Activated T-cell treated with anti-CD3 and anti-CD28 coated beads, Interleukin-2, amount 50 U/mL, for 72 hours (primary cell): ENCODE measurements at places on chromosomes 3 and 15. TPM values are rescaled to one million over a fixed set of nuclear protein-coding genes. Genes with fewer than 3 reads are reported as not detected.

GRCh38 chr15:63514531-63514943 is 10.1 kb downstream of the USP3 start:
- H3K4me1 ChIP-seq, result peaks cover 97% of the 10 kb centered on the region
- no peaks in the 10 kb centered on the region for H3K27me3 ChIP-seq
- peak overlapping the region; percentile 62 for H3K27ac ChIP-seq
- H3K4me3 ChIP-seq, result peak overlapping the region; percentile 65

Gene INKA1
- total RNA-seq, result 1.2 TPM

DNA sequence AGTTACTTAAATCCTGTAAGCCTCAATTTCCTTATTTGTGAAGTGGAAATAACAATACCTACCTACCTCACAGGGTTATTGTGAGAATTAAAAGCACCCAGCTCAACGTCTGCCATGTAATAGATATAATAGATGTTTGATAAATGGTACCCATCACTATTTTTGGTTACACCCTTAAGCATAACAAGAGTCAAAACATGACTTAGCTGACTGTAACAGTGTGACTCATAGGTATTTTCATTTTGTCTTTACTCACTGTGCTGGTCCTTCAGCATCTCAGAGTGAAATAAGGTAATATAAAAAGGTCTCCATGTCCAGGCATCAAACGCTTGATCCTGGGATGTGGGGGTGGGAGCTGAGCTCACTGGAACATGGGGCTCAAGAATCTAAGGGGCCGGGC is 3.1 kb downstream of the CPLX3 start:
- no peak overlapping the region for H3K27ac ChIP-seq
- no peaks in the 10 kb centered on the region for H3K36me3 ChIP-seq
- no peak for DNase-seq
- H3K27me3 ChIP-seq, result peaks cover 41% of the 10 kb centered on the region
- peaks cover 24% of the 10 kb centered on the region for H3K4me1 ChIP-seq

- peaks cover 6% of the 10 kb centered on the region for H3K4me1 ChIP-seq
- H3K27me3 ChIP-seq, result no peaks in the 10 kb centered on the region
- H3K36me3 ChIP-seq, result peaks cover 5% of the 10 kb centered on the region
- no peak overlapping the region for H3K4me3 ChIP-seq
These were observed 7.8 kb downstream of the SCG5 start for GRCh38 chr15:32649342-32649741.

GRCh38 chr3:116040152-116040551 is 405.1 kb downstream of the LSAMP start:
- H3K36me3 ChIP-seq, result no peaks in the 10 kb centered on the region
- no peaks in the 10 kb centered on the region for H3K27me3 ChIP-seq
- H3K4me1 ChIP-seq, result no peaks in the 10 kb centered on the region
- DNase-seq, result no peak
- no peak overlapping the region for H3K4me3 ChIP-seq

DNA sequence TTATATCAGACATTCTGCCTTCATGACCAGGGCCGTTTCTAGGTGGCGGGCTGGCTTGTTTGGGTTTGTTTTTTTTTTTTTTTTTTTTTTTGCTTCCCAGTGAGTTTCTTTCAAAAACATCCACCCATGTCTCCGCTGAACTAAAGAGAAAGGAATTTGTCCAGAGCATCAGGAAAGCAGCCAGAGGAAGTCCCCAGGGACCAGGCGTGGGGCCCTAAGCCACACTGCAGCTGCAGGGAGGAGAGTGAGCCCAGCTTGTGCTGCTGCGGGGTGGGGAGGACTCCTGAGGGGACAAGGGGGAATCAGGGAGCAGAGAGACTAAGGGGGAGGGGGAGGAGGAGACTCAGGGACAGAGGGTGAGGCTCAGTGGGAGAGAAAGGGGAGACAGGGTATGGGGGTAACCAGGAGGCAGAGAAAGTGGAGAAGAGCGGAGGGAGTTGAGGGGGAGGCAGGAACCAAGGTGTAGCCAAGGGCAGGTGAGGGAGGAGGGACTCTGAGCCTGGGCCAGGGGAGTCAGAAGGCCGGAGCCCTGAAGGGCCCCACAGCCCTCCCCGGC is 49.5 kb downstream of the CYP11A1 start:
- H3K27me3 ChIP-seq, result no peaks in the 10 kb centered on the region
- no peaks in the 10 kb centered on the region for H3K36me3 ChIP-seq
- H3K27ac ChIP-seq, result no peak overlapping the region
- no peak for DNase-seq

DNA sequence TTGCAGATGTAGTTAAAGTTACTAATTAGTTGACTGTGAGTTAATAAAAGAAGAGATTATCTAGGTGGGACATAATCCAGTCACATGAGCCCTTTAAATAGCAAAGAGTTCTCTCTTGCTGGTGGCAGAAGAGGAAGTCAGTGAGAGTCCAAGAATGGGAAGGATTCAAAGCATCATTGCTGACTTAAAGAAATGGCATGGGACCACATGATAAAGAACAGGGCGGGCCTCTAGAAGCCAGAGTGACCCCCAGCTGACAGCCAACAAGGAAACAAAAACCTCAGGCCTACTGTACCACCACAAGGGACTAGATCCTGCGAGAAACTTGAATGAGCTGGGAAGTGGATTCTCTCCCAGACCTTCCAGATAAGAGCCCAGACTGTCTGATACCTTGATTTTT is 447.2 kb upstream of the CCDC54 start:
- DNase-seq, result no peak
- H3K27ac ChIP-seq, result no peak overlapping the region
- no peaks in the 10 kb centered on the region for H3K27me3 ChIP-seq
- H3K4me1 ChIP-seq, result no peaks in the 10 kb centered on the region

GRCh38 chr3:187989575-187990153 is 164.3 kb upstream of the LPP start:
- H3K4me3 ChIP-seq, result no peak overlapping the region
- no peak overlapping the region for H3K27ac ChIP-seq
- no peak for DNase-seq
- peaks cover 78% of the 10 kb centered on the region for H3K4me1 ChIP-seq

DNA sequence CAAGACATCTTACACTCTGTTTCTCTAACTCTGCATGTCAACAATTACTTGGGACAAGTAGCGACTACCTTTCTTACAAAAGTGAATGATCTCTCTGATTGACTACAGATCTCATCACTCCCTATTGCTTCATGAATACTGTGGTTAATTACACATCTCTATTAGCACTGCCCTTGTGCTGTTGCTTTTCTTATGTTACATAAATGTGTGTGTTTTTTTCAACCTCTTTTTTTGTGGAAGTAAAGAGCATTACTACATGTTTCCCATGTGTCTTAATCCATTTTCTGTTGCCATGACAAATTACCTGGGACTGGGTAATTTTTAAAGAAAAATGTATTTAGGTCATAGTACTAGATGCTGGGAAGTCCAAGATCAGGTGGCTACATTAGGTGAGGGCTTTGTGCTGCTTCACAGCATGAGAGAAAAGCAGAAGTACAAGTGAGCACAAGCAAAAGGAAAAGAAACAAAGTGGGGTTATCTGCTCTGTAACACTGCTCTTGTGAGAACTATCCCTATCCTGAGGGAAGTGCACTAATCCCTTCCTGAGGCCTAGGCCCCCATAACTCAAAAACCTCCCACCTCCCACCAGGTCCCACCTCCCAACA is 298.2 kb upstream of the SATB1 start:
- H3K27me3 ChIP-seq, result no peaks in the 10 kb centered on the region
- H3K4me3 ChIP-seq, result peak overlapping the region; percentile 89
- peak overlapping the region; percentile 97 for H3K27ac ChIP-seq
- H3K36me3 ChIP-seq, result peaks cover 19% of the 10 kb centered on the region
- no peak for DNase-seq

Gene LXN
- total RNA-seq, result 5.5 TPM

- H3K4me3 ChIP-seq, result peak within 1 kb of the TSS; percentile 84
- no peaks in the 10 kb centered on the region for H3K36me3 ChIP-seq
- DNase-seq, result peak; percentile 9
These were observed 41.6 kb upstream of the ROPN1 start for GRCh38 chr3:124033360-124034015.

Gene ACKR2
- total RNA-seq, result 1.2 TPM

DNA sequence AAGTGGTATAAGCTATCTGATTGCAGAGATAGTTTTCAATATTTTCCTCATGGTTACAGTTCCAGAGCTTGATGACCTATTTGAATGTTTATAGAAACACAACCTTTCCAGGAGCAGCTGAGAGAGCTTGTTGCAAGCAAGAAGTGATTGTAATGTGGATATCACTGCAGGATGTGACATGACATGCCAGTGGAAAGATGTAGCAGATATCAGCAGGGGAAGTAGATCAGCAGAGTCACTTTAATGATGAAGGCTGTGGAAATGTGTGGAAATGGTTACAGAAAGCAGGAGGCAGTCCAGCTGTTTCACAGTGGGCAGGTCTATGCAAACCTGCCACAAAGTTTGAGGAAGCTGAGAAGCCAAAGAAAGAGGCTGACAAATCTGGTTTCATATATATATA is 21.0 kb downstream of the TMEM158 start:
- no peak overlapping the region for H3K4me3 ChIP-seq
- H3K36me3 ChIP-seq, result no peaks in the 10 kb centered on the region
- no peak for DNase-seq
- H3K27me3 ChIP-seq, result peaks cover 5% of the 10 kb centered on the region
- H3K4me1 ChIP-seq, result peaks cover 24% of the 10 kb centered on the region

Gene CEP19
- total RNA-seq, result 5.3 TPM

DNA sequence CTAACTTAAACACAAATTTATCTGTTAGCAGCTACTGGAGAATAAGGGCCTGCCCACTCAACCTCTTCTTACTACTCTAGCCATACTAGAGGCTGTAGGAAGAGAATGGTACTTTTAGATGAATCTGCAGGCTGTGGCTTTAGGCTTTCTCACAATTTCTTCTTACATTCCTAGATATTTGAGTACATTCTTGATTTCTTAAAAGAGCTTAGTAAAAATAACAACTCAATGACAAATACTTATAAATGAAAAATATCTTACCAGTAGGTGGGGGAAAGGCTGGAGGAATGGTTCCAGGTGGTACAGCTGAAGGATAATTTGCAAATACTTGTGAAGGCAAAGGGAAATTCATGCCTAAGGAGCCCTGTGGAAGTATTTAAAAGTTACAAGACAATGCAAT is 92.9 kb upstream of the GK5 start:
- no peaks in the 10 kb centered on the region for H3K4me1 ChIP-seq
- no peak for DNase-seq
- peak overlapping the region; percentile 50 for H3K27ac ChIP-seq
- H3K36me3 ChIP-seq, result peaks cover 4% of the 10 kb centered on the region
- no peaks in the 10 kb centered on the region for H3K27me3 ChIP-seq
- H3K4me3 ChIP-seq, result no peak overlapping the region

- no peaks in the 10 kb centered on the region for H3K27me3 ChIP-seq
- H3K27ac ChIP-seq, result no peak overlapping the region
- H3K4me1 ChIP-seq, result peaks cover 13% of the 10 kb centered on the region
- H3K36me3 ChIP-seq, result no peaks in the 10 kb centered on the region
These were observed 92.7 kb upstream of the GOLGA6L4 start for GRCh38 chr15:84142888-84143337.

Gene EIF4A2
- total RNA-seq, result 353 TPM
